ENCODE measurements at places on chromosomes 1 and 21. TPM values are rescaled to one million over a fixed set of nuclear protein-coding genes. Genes with fewer than 3 reads are reported as not detected.

DNA sequence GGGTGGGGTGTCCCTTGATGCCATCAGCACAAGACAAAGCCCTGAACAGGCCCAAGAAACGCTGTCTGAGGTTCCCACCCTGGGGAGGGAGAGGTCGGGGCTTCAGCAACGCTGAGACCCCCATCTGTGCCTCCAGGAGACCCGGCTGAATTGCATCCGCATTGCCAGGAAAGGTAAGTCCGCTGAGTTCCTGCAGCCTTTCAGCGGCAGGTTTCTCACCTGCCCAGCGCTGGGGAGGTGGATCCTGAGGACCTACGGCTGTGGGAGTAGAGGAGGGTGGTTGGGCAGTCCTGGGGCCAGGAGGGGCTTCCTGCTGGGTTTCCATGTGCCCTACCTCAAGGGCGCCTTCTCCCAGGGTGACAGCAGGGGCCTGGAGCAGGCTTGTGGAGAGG lies 47.5 kb downstream of the PTPRU start:
- no peak overlapping the region for H3K27ac ChIP-seq
- peaks cover 6% of the 10 kb centered on the region for H3K4me1 ChIP-seq

DNA sequence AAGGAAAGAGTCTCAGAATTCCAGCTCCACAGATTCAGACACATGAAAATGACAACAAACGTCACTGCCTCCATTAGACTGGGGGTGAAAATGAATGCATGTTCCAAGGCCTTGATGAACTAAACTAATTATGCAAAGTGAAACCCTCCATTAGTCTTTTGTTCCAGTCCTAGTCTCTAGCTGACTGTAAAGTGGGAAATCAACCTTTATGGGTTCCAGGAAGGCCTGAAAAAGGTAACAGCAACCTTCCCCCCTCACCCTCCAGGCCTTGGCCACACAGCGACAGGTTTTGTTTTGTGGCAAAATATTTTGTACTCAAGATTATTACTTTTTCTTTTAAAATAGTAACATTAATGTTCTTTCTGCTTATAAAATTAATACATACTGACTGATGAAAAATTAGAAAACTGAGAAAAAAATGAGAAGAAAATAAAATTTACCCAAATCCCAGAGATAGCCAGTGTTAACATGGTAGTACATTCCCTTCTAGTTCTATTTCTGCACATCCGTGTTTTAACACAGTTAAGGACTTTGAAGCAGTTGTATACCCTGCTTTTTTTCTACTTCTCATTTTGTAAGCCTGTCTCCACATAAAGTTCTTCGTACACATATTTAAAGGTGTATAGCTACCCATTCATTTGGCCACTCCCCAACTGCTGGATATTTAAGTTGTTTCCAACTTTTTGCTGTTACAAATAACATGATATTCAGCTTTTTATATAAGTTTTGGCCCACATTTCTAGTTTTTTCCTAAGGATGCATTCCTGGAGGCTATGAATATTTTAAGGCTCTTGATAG lies 60.9 kb downstream of the CD2 start:
- H3K36me3 ChIP-seq = peaks cover 26% of the 10 kb centered on the region
- peak overlapping the region; percentile 98 for H3K27ac ChIP-seq
- H3K4me3 ChIP-seq = peak overlapping the region; percentile 76
- peaks cover 65% of the 10 kb centered on the region for H3K4me1 ChIP-seq
- H3K27me3 ChIP-seq = no peaks in the 10 kb centered on the region

- H3K27ac ChIP-seq = peak overlapping the region; percentile 32
- peaks cover 19% of the 10 kb centered on the region for H3K4me1 ChIP-seq
- H3K4me3 ChIP-seq = no peak overlapping the region
- DNase-seq = no peak
Observed at GRCh38 chr1:193131266-193131860, 9.5 kb downstream of the CDC73 start.

GRCh38 chr1:93349231-93350135 lies 3.8 kb downstream of the DR1 start:
- no peak for DNase-seq
- H3K27me3 ChIP-seq = no peaks in the 10 kb centered on the region
- peak overlapping the region; percentile 93 for H3K27ac ChIP-seq
- H3K36me3 ChIP-seq = peaks cover 17% of the 10 kb centered on the region

DNA sequence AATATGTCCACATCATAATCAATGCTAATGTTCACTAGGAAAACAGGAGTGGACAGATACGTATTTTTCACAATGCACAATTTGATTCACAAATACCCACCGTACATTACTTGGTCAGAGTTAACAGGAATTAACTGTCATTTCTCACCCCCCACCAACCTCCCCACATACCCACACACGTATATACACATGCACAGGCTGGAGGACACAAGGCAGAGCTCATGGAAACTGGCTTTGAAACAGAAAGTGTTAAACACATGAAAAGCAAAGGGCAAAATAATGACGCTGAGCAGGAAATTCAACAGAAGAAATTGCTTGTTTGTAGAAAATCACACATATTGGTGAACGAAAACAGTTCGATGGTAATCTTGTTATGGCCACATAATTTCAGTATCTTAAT lies 188.4 kb upstream of the DMRTA2 start:
- no peaks in the 10 kb centered on the region for H3K27me3 ChIP-seq
- peak; percentile 6 for DNase-seq
- no peak overlapping the region for H3K27ac ChIP-seq
- H3K4me1 ChIP-seq = no peaks in the 10 kb centered on the region
- H3K4me3 ChIP-seq = no peak overlapping the region

DNA sequence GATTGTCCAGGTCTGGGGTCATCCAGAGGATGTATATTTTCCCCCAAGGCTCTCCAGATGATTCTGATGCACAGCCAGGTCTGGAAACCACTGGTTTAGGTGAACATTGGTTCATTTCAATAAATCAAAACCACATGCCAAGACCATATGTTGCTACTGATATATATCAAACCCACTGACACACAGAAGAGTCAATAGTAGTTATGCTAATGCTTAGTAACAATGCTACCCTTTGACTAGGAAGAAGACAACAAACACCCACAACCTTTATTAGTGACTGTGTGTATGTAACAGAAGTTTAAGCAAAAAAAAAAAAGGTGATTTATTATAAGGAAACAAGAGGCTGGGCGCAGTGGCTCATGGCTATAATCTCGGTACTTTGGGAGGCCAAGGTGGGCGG lies 35.6 kb upstream of the POU2F1 start:
- no peaks in the 10 kb centered on the region for H3K36me3 ChIP-seq
- H3K4me1 ChIP-seq = no peaks in the 10 kb centered on the region
- no peak overlapping the region for H3K4me3 ChIP-seq
- H3K27ac ChIP-seq = peak overlapping the region; percentile 35
- no peak for DNase-seq

GRCh38 chr1:146051452-146051851 lies 29.9 kb upstream of the HJV start:
- H3K27me3 ChIP-seq = no peaks in the 10 kb centered on the region
- peaks cover 20% of the 10 kb centered on the region for H3K4me1 ChIP-seq
- H3K4me3 ChIP-seq = peak overlapping the region; percentile 87
- peak overlapping the region; percentile 99 for H3K27ac ChIP-seq
- DNase-seq = peak; percentile 69

SLC44A5 gene
- 0.70 TPM for total RNA-seq

LRRC53 gene
- not detected for total RNA-seq

- DNase-seq = no peak
- peaks cover 34% of the 10 kb centered on the region for H3K27me3 ChIP-seq
- peaks cover 15% of the 10 kb centered on the region for H3K36me3 ChIP-seq
- H3K4me1 ChIP-seq = no peaks in the 10 kb centered on the region
Observed at GRCh38 chr21:38884440-38884839, 78.7 kb downstream of the ETS2 start.

CR1L gene
- not detected for total RNA-seq

OLFML2B gene
- not detected for total RNA-seq

RO60 gene
- total RNA-seq = 96.6 TPM

DNA sequence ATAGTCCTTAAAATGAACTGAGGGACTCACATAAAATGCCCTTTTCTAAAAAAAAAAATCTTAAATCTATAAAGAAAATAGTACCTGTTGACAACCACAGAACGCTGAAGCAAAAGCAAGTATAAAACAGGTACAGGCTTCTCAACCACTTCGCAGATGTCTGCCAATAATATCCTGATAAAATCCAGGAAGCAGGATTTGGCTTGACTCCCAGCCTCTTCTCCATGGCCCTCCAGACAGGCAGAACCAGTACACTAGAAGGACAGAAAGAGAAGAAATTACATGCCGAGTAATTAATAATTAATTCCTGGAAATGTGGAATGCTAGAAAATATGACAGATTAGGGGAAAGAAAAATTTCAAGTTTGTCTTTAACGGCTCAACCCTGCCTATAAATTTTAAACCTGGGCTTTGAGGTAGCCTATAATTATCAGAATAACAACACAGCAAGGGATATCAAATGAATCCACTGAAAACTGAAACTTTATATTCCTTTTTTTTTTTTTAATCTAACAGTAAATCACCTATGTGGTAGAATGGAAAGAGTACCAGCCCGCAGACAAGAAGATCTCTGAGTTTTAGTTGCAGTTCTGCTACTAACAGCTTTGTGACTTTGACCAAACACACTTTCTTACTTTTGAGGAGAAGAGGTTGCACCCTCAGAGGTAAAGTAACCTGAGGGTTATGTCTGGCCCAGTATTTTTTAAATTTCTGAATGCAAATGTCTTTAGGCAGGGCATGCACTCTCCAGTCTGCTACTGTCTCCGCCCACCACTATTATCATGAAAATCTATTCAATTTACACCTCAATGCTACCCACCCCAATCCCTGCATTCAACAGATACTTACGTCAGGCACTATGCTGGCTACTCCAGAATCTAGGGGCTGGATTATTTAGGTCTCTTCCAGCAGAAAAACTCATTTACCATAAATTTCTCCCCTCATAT lies 2.7 kb downstream of the KIAA0319L start:
- H3K27me3 ChIP-seq = no peaks in the 10 kb centered on the region
- peaks cover 5% of the 10 kb centered on the region for H3K36me3 ChIP-seq
- H3K4me1 ChIP-seq = peaks cover 56% of the 10 kb centered on the region
- DNase-seq = no peak

DNA sequence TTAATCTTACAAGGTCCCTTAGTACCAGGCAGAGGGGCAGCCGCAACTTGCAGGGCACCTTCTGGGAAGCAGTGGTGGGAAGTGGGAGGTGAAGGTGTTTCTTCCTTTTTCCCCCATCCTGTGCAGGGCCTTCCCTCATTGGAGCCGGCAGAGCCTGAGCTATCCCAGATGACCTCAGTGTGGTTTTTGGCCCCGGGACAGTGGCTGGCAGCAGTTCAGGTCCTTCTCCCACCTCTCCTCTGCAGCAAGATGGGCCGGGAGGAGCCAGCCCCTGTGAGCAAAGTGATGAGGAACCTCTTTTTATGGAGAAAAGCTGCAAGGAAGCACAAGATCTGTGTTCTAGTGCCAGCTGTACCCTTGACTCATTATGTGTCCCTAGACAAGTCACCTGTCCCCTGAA lies 6.8 kb downstream of the PFKFB2 start:
- DNase-seq = no peak
- peaks cover 3% of the 10 kb centered on the region for H3K4me1 ChIP-seq
- no peaks in the 10 kb centered on the region for H3K27me3 ChIP-seq
- no peak overlapping the region for H3K4me3 ChIP-seq
- H3K36me3 ChIP-seq = no peaks in the 10 kb centered on the region

GRCh38 chr1:101745551-101746270 lies 251.0 kb downstream of the OLFM3 start:
- no peaks in the 10 kb centered on the region for H3K4me1 ChIP-seq
- no peaks in the 10 kb centered on the region for H3K36me3 ChIP-seq
- no peak for DNase-seq
- no peaks in the 10 kb centered on the region for H3K27me3 ChIP-seq

GRCh38 chr21:44700101-44701022 lies 3.4 kb downstream of the KRTAP10-12 start:
- H3K4me3 ChIP-seq = no peak overlapping the region
- H3K27me3 ChIP-seq = peaks cover 80% of the 10 kb centered on the region
- no peaks in the 10 kb centered on the region for H3K4me1 ChIP-seq
- DNase-seq = no peak
- H3K27ac ChIP-seq = no peak overlapping the region

FAM43B gene
- total RNA-seq = not detected

DNA sequence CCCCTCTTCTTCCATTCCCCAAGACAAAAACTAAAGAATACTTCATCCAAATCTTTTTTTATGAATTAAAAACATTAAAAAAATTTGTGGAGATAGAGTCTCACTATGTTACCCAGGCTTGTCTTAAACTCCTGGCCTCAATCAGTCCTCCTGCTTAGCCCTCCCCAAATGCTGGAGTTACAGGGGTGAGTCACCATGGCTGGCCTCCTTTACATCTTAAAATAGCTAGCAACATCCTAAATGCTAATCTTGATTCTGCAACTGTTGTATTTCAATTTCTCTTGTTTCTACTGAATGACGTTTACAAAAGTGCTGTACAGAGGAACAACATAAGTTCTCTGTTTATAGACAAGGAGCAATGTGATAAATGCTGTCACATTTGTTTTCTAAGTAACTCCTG lies 483.5 kb downstream of the ADGRL2 start:
- H3K4me1 ChIP-seq = no peaks in the 10 kb centered on the region
- no peak overlapping the region for H3K27ac ChIP-seq
- no peaks in the 10 kb centered on the region for H3K36me3 ChIP-seq

DNA sequence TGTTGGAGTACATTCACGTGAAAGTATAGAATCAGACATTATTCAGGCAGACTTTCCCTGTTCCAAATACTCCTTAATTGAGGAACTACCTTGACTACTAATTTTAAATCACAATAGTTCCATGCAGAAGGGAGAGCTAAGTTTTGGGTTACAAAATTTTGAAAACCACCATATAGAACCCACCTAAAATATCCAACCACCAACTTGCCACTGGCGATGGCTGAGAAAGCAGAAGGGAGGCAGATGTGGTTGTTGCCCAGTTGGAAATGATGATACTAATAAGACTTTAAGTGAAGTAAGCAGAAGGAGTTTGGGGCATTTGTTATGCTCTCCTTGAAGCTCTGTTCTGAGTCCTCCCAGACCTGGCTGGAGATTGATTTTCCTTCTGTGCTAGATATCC lies 190.7 kb downstream of the HLX start:
- peaks cover 17% of the 10 kb centered on the region for H3K4me1 ChIP-seq
- DNase-seq = no peak
- H3K4me3 ChIP-seq = peak overlapping the region; percentile 33
- H3K36me3 ChIP-seq = no peaks in the 10 kb centered on the region

- no peak for DNase-seq
- H3K27me3 ChIP-seq = no peaks in the 10 kb centered on the region
- H3K4me1 ChIP-seq = no peaks in the 10 kb centered on the region
- no peak overlapping the region for H3K27ac ChIP-seq
Observed at GRCh38 chr1:73766786-73767348, 431.1 kb downstream of the LRRIQ3 start.

Data from activated T-cell treated with anti-CD3 and anti-CD28 coated beads, Interleukin-2, amount 50 U/mL, for 72 hours (primary cell).